Ammon's horn (tissue), 1 donor: ENCODE measurements at places on chromosomes 12 and 14.

GRCh38 chr14:70144046-70144445 lies 44.7 kb downstream of the SLC8A3 start:
- no peak for DNase-seq

DNA sequence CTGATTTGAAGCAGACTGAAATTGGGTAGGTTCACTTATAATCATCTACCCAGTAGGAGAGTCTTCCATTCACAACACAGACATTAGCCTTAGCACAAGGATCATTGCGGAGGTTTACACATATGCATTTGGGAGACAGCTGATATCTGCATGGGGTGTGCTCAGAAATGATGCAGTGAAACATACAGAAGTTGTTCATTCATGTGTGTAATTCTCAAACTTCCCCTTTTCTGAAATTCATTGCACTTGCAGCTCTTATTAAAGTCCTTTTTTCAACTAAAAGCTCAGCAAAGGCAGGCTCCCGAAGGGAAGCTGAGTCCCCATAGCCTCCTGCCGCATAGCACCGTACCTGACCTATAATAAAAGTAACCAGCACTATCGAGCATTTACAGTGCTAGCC lies 218.3 kb upstream of the CRY1 start:
- no peak for DNase-seq

- no peak for DNase-seq
Measured at GRCh38 chr12:5030066-5030465, 13.6 kb upstream of the KCNA5 start.

DNA sequence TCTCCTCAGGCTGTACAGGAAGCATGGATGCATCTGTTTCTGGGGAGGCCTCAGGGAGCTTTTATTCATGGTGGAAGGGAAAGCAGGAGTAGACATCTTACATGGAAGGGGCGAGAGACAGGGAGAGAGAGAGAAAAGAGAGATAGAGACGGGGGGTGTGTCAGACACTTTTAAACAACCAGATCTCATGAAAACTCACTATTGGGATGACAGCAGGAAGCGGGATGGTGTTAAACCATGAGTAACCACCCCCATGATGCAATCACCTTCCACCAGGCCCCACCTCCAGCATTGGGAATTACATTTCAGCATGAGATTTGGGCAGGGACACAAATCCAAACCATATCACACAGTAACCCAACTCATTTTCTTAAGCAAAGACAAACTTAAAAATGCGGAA lies 110.0 kb upstream of the EEA1 start:
- DNase-seq = no peak

DNA sequence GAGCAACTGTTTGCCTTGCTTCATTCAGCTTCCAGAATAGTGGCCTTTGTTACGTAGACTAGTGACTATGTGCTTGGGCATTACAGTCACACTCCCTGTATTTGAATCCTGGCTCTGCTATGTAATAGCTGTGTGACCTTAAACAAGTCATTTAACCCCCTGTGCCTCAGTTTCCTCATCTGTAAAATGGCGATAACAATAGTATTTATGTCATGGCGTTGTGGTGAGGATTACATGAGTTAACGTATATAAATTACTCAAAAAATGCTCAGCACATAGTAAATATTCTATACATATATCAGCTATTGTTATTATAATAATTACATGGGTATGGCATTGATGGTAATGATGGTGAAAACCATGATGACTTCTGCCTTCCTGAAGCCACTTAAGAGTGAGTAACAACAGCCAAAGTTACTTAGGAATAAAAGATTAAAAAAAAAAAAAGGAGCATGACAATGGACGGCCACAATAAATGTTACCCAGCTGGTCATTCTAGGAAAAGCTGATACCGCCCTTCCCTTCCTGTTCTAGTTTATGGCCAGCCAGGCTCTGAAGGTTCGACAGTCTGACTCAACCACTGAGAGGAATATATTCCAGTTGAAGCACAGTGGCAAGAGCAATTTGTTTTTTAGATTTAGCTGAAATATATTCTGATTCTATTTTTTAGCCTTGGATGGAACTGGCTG lies 9.9 kb upstream of the ADIPOR2 start:
- no peak for DNase-seq

- DNase-seq = no peak
Measured at GRCh38 chr12:17108877-17109541, 503.0 kb upstream of the LMO3 start.

DNA sequence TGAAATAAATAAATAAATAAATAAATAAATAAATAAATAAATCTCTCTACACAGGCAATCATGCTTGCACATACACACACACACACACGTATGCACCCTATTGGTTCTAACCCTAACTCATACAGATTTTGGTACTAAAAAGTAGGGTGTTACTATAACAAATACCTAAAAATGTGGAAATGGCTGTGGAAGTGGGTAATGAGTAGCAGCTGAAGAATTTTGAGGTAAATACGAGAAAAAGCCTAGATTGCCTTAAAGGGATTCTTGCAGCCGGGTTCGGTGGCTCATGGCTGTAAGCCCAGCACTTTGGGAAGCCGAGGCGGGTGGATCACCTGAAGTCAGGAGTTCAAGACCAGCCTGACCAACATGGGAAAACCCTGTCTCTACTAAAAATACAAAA lies 15.7 kb upstream of the SLC2A3 start:
- DNase-seq = no peak

- DNase-seq = no peak
Measured at GRCh38 chr12:96720363-96720705, 186.7 kb upstream of the NEDD1 start.

- no peak for DNase-seq
Measured at GRCh38 chr12:77606348-77606747, 224.3 kb upstream of the NAV3 start.

DNA sequence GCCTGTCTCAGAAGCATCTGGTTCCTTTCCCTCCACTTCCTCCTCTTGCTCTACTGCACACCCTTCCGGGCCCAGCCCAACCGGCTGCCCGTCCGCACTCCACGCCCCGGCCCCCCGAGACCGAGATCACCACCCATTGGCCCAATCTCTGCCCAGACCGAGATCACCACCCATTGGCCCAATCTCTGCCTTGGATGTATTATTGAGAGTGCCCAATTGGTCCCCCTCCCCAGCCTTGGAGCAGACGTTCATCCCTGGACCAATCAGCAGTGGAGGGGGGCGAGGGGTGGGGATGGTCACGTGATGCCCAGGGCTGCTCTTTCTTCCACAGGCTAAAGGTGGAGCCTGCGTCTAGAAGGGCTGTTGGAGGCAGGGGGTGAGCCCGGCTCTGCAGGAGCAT lies 75.6 kb upstream of the TMEM132C start:
- DNase-seq = no peak

DNA sequence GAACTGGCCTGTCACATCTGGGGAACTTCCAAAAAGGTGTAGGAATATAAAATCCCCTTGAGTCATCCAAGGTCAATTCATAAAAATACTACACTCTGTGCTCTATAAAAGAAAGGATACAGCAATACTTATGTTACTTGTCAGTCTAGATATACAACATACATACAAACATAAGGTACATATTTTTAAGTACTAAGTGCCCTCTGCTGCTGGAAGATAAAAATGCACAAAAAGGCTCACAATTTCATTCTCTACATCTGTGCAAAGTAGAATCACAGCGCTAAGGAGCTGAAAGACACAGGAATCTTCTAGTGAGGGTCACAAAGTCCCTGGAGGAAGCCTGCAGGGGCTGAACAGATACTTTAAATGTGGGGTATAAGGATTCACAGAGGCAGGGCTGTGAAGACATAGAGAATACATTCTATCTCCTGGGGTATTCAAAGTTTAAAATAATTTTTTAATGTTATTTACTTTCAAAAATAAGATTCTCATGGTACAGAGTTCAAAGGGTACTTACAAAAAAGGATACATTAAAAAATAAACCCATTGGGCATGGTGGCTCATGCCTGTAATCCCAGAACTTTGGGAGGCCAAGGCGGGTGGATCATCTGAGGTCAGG lies 10.2 kb upstream of the GOLGA5 start:
- peak; percentile 62 for DNase-seq

DNA sequence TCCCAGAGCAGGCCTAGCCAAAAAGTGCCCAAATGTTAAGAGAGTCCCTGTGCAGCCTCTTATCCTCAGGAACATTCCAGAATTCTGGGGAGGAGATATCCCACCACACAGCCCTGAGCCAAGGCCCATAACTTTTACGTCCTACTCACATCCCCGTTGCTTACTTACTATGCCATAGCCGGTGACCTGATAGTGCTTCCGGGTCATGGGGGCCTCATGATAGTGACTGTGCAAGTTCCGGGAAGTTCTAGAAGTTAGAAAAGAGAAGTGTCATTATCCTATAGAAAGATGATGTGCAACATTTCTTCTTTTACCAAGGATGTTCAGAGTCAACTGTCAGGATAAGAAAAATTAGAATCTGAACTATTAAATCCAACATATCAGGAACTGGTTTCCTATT lies 15.6 kb upstream of the NGB start:
- DNase-seq = no peak
